Brain (organoid and tissue), 16 donors: ENCODE measurements at places on chromosomes 2 and 18.

GRCh38 chr2:53040536-53041229 lies 726.9 kb upstream of the CHAC2 start:
- DNase-seq = no peak

DNA sequence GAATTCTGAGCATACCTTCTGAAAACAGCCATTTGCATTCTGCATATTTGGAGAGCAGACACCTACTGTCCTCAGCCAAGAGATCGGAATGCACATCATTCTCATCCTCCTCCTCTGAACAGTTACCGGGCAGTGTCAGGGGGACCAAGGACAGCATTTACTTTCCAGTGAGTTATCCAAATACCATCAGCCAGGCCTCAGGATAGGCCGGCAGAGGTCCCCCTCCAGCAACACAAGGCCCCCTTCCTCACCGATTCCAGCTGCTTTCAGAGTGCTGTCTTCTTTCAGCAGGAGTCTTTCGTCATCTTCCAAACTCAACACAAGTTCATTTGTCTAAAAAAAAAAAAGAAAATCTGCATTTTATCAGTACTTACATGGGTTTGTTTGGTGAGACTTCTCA lies 55.3 kb downstream of the C2orf76 start:
- DNase-seq = no peak

DNA sequence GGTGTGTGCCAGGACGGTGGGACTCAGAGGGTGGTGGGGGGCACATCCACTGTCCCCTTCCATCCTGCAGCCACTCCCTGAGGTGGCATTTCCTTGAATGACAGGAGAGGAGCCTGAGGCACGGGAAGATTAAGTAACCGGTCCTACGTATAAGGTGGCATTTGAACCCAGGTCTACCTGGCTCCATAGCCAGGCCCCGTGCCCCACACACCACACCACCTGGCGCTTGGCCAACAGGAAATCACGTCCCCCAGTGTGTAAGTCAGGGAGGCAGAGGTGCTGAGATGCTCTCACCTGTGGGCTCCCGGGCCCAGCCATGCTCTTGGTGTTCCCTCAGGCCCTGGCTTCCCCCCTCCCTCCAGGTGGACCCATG lies 53.7 kb downstream of the HPCAL1 start:
- DNase-seq = no peak

- no peak for DNase-seq
Observed at GRCh38 chr2:241378816-241379215, 22.7 kb downstream of the FARP2 start.

- DNase-seq = peak; percentile 80
Observed at GRCh38 chr2:7037340-7038333, 120.4 kb downstream of the RNF144A start.

DNA sequence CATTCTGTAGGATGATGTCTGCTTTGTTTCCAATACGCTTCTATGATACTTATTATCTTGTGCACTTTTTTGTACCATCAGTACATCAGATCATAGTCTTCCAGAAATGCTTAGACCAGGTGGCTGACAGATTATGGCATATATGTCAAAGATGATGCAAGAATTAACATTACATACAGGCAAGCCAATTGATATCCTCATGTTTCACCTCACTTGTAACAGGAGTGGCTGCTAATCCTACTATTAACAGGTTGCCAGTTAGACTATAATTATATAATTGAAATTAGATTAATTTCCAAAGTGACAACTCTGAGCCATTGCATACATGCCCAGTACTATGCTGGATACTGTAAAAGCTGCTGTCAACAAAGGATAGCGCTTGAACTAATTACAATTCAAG lies 77.2 kb downstream of the TLK1 start:
- DNase-seq = no peak
